ENCODE measurements at places on chromosomes 5 and 9.

- no peak for DNase-seq
Observed at GRCh38 chr5:88820581-88820980, 62.4 kb downstream of the MEF2C start.

- DNase-seq = no peak
Observed at GRCh38 chr5:151587796-151588555, 3.2 kb downstream of the FAT2 start.

GRCh38 chr9:93658184-93658925, 82.0 kb downstream of the PHF2 start:
- DNase-seq = no peak

DNA sequence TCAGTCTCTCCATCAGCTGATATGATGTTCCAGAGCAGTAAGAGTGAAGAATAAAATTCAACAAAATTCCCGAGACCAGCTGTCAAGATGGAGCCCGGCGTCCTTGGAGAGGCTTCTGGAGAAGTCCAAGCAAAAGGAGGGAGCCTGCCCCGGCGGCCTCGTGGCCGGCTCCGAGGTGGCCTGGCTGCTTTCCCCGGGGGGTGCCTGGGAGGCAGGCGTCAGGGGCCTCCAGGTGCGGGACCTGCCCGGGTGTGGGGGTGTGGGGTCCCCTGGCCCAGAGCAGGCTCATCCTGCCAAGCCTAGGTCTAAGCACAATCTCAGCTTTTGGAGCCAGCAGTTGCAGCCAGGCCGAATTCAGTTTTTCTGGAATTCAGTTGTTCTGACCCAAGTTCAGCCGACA, 122.6 kb upstream of the IQGAP2 start:
- no peak for DNase-seq

- DNase-seq = no peak
Observed at GRCh38 chr5:176190886-176191755, 47.1 kb upstream of the SIMC1 start.

DNA sequence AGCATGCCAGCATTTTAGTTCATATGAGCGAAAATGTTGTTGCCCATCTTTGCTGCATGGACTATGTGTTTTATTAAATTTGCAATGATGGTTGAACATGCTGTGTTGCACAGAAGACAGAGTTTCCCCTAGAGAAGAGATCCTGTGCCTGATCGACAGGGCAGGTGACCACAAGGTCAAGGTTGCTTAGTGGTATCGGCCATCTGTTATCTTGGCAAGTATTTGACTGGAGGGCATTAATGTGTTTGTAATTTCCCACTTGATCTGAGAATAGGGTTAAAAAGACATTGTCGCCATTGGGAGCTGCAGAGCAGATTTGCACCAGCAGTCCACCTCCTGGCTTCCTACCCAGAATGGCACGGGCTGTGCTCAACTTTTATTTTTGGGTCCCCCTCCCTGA, 1523.6 kb upstream of the WWC1 start:
- DNase-seq = no peak

- DNase-seq = peak; percentile 20
Observed at GRCh38 chr5:34655354-34655991, 655 bp upstream of the RAI14 start.

- DNase-seq = no peak
Observed at GRCh38 chr9:93288891-93289883, 105.2 kb downstream of the WNK2 start.

GRCh38 chr9:76403352-76403751, 9.1 kb upstream of the RFK start:
- peak; percentile 77 for DNase-seq

- no peak for DNase-seq
Observed at GRCh38 chr9:113895526-113895925, 19.4 kb downstream of the ZNF618 start.

DNA sequence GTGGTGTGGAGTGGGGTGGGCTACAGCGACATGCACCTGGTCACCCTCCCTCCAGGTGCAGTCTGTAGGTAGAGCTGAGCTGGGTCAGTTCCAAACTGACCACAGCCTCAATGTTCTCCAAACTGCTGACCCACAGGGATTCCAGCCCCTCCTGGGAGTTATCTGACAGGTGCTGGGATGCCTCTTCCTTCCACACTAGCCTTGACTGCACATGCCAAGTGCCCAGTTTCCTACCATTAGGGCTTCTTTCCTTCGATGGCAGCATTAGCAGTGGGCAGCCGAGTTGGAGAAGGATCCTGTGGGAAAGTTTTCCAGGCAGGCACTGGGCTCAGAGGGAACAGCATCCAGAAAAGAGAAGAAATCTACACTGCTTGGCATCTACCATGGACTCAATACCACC, 64.0 kb upstream of the GABRP start:
- DNase-seq = no peak

GRCh38 chr5:18397891-18398290, 763.6 kb downstream of the TAF11L14 start:
- DNase-seq = no peak

- DNase-seq = no peak
Observed at GRCh38 chr5:157535042-157535865, 40.3 kb downstream of the ADAM19 start.

DNA sequence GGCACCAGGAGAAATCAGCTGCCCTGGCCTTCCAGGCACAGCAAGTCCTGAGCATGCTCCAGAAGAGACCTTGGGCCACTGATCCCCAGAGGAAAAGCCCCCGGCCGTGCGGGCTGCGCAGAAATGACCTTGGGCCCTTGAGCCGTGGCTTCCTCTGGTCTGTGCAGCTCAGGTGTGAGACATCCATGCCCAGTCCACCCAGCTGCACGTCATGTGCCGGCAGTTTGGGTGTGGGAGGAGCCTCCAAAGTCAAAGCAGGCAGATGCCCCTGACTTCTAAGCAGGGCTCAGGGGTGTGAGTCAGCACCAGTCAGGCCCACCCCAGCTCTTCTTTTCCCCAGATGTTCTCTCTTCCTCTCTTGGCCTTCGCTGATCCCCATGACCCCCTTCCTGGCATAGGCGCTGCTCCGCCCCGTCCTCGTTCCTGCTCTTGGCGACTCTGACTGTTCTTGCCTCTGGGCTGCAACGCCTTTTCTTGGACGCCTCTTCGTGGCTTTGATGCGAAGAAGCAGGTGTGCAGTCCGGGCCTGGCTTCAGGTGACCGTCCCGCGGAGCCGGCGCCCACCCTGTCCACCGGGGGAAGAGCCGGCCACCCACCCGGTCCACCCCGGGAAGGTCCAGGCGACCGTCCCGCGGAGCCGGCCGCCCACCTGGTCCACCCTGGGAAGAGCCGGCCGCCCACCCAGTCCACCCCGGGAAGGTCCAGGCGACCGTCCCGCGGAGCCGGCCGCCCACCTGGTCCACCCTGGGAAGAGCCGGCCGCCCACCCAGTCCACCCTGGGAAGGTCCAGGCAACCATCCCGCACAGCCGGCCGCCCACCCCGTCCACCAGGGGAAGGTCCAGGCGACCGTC, 5.9 kb upstream of the QSOX2 start:
- DNase-seq = no peak

DNA sequence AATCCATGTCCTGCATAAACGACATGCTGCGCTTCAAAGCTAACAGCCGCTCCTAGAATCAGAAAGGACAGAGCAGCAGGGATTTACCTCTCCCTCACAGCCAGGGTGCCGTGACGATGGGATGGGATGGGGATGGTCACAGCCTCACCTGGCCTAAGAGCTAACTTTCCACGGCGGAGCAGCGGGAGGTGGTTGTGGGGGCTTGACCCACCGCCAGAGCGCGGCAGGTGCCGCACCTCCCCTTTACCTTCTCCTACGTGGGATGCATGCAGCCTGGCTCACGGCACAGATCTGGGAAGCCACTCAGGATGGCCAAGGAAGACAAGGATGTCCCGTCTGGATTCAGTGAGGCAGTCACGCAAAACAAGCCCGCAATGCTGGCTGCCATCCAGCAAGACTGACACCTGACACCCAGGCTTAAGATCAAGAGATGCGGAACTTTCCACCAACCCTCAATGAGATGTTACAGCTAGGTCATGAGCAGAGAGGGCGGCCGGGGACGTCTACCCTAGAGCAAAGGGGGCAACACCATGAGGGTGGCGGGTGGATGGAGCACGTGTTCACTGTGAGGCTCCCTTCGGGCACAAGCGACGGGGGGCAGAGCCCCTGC, 5.8 kb downstream of the BRD9 start:
- DNase-seq = no peak

- DNase-seq = no peak
Observed at GRCh38 chr5:112576298-112576925, 157.3 kb upstream of the EPB41L4A start.

DNA sequence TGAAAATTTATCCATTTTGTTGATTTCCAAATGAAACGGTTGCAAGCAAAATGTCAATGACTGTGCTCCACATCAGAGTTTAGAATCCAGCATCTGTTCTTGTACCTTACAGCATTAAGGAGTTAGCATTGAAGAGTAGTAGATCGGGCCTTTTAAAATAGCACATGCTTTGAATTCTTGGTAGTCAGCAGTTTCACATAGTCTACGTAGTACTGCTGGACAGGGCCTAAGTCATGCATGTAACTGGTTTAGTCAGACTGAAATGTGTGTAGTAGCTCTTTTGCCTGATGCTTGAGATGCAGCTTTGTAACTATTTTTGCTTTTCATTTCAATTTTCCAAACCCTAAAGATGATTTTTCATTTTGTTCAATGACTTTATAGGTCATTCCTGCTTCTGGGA, 19.8 kb downstream of the LECT2 start:
- no peak for DNase-seq

DNA sequence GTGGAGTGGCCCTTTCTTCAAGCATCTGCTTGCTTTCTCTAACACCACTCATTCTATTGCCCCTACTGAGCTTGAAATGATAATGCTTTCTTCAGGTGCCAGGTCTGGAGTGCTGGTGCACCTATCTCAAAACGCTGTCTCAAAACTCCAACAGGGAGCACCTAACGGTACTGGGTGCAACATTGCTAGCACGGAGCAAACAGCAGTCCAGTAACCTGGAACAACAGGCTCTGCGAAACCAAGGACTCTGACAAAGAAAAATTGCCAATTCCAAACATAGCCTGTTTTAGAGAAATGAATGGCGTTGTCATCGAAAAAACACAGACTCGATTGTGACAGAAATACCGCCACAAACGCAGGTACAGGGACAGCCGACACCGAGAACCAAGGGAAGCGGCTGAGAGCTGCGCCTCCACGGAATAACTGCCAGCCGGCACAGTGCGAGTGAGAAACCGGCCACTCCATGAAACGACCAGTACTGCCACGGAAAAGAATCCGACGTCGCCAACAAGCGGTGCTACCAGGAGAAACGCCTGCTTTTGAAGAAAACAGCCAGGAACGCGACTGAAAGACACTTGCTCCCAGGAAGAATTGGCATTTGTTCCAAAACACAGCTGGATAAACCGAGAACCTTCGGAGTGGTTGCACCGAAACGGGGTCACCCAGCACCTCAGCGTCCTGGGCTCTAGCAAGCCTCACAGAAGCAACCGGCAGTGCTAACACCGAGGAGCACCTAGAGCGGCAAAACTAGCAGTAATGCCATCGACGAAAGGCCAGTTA, 3.1 kb downstream of the ANXA2R start:
- no peak for DNase-seq

GRCh38 chr5:102796498-102796897, 41.4 kb downstream of the PAM start:
- no peak for DNase-seq

DNA sequence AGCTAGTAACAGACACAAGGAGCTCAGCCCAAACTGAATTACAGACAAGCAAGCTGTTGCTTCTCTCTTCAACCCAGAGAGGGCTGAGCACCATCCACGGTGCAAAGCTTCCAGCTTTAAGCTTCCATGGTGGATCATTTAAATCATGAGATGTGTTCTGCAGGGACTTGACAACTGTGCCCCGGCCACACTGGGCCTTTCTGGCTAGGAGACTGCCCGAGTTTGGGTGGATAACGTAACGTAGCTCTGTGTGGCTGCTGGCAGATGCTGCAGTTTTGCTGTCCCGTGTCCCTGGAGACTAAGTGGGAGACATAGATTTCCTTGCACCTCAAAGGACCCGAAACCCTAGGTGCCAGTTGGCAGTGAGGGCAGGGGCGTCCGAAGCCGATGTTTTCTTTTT, 234.0 kb downstream of the IRX2 start:
- DNase-seq = no peak

- DNase-seq = peak; percentile 13
Observed at GRCh38 chr5:77960305-77960704, 184.2 kb upstream of the TBCA start.

GRCh38 chr9:34701023-34701768, 8.7 kb downstream of the CCL21 start:
- peak; percentile 81 for DNase-seq

- DNase-seq = no peak
Observed at GRCh38 chr5:124631874-124632550, 114.4 kb downstream of the ZNF608 start.

DNA sequence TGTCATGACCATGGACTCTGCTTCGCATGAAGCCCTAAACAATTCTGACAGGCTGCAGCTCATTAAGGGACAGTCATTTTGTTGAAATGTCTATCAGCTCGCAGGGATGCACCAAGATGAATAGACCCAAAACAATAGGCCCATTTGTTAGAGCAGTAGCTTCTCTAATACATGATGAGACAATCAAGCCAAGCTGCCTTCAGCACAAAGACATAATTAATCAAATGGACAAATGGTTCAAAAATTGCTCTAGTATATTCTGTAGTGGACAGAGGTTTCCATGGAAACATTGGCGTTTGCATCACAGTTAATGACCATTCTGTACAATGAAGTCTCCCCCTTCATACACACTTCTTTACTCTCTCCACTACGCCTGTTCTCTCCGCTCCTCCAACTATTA, 274.6 kb downstream of the ANXA1 start:
- no peak for DNase-seq

DNA sequence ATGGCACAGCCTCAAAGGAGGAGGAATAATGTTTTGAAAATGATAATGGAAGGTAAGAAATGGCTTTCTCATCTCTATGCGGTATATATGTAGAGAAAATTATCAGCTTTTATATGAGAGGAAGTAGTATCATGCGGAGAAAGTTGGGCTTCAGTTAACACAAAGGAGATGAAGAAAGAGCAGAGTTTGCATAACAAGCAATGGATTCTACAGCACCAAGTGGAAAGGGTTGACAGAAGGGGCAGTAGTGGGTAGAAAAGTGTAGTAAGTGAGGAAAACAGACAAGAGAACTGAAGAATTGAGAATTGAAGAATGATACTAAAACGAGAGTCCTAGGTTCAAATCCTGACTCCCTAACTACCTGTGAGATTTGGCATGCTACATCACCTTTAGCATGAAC, 51.0 kb downstream of the GNG10 start:
- DNase-seq = no peak

GRCh38 chr5:137531266-137531665, 32.1 kb upstream of the SPOCK1 start:
- DNase-seq = no peak

GRCh38 chr5:180343110-180343830, 9.9 kb downstream of the GFPT2 start:
- no peak for DNase-seq
